BJ (cell line): ENCODE measurements at places on chromosomes 12 and 14. TPM values are rescaled to one million over a fixed set of nuclear protein-coding genes. Genes with fewer than 3 reads are reported as not detected.

GRCh38 chr12:115482943-115483342, 794.5 kb downstream of the MED13L start:
- DNase-seq: no peak

KRT78 gene
- polyA plus RNA-seq: not detected in 2 replicates

ALX1 gene
- polyA plus RNA-seq: not detected in 2 replicates

HOTAIR gene
- polyA plus RNA-seq: 11.4 and 18.9 TPM in 2 replicates

DNA sequence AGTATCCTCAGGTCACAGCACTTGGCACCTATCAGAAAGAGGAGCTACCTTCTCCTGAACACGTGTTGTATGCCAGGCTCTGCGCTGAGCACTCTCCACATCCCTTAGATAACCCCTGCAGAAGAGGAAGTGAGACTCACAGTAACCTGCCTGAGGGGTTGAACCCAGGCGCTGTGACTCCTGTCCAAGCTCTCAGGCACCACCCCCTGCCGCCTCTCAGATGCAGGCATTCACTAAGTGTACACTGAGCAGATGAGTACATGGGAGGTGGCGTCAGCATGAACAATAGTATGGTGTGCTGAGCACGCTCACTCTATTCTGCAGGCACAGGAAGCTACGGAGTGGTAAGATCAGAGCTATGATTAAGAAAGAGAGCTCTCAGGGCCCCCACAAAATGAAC, 21.0 kb upstream of the RIC8B start:
- no peak for DNase-seq

DNA sequence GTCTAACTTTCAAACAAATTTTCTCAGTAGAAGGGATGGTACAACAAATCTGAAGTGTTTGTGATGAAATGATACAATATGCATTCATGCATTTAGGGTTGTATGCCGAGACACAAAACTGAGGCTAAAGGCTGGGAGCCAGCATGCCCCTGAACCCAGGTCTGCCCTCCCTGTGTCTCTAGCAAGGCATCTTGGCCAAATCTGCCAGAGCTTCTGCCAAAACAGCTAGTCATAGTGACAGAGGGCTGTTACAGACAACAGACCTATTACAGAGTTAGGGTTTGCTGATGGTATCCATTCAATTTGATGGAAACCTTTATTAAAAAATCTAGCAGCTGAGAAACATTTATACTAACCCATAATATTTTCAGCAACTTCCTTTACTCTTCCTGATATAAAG, 11.3 kb upstream of the CHPT1 start:
- DNase-seq: no peak

MLH3 gene
- 5.7 and 6.9 TPM in 2 replicates for polyA plus RNA-seq
